ENCODE measurements at places on chromosomes 7 and 10.

DNA sequence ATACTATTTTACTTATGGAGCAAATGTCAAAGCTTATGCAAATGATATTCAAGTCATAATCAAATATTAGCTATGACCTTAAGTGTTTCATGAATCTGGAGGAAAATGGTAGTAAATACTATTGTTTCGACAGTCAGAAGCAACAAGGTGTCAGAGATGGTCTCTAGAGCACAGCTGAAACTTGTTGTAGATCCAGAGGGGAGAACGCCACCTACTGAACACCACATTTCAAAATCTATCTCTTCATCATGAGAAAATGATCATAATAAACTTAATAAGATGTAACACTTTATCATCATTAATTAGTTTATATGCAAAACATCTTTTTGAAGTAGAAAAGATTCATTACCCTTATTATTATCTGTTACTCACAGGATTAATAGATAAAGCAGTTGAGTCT, 418.7 kb downstream of the GATA3 start:
- DNase-seq = no peak

DNA sequence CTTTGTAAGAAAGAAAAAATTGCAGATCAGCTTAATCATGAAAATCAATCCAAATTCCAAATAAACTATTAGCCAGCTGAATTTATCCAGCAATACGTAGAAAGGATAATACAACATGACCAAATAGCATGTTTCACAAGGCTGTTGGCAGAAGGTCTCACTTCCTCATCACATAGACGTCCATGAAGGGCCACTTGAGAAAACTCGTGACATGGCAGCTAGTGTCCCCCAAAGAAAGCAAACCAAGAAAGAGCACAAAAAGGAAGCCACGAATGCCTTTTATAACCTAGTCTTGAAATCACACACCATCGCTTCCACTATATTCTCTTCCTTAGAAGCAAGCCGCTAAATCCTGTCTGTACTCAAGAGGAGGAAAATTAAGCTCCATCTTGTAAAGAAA, 105.6 kb upstream of the NRBF2 start:
- DNase-seq = no peak

GRCh38 chr10:75407713-75408508, 6.3 kb upstream of the ZNF503 start:
- no peak for DNase-seq

- no peak for DNase-seq
These were observed 2.8 kb downstream of the CAMK2G start for GRCh38 chr10:73871295-73872189.

DNA sequence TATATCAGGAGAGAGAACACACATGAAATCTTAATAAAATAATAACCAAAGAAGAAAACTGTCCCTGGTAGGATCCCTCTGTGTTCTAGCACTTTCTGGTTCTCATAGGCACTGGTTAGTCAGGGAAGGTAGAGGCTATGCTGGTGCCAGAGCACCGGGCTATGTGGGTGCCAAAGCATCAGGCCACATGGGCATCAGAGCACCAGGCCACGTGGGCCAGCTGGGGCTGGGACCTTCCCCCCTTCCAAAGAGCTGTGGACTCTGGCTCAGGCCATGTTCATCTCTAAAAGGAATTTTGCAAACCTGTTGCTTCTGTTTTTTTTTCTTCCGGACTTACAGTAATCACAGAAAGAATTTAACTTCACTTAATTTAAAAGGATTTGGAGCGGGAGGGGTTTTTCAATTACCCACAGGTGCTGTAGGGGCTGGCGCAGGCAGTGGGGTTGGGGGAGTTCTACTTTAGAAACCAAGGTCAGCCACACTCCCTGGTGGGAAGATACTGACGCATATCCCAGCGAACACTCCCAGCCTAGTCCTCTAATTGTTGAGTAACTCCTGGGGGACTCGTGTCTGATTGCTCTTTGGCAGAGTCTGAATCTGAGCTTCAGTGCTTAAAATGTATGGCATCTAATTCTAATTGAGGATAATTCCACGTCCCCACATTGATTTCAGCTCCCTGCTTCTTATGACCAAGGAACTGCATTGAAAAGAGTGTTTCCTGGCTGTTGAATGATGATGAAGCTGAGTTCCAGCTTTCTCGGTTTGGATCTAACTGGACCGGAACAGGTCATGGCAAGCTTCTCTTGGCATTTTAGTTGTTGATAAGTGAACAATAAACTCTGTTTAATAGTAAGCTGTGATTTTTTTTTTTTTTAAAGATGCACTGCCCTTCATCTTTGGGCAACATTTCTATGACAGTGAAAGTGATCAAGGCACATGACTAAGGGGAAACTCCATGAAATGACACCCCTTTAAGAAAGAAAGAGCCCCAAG, 110.7 kb upstream of the FZD8 start:
- no peak for DNase-seq

GRCh38 chr10:24505759-24506158, 217.9 kb downstream of the ARHGAP21 start:
- no peak for DNase-seq

DNA sequence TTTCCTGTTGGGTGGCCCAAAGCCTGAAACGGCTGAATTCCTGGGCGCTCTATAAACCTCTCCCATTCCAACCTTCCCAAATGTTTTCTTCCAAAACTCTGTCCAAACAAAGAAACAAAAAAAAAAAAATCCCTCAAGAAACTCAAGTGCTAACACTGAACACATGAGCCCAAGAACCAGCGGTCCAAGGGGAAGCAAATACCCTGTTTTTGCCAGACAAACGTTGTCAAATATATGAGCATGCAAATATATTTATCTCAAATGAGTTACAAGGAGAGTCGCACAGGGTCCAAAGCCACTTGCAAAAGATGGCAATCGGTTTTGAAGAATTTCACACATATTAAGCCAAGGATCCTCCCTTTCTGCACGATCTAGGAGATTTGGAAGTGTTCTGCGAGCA, 23.3 kb upstream of the EMX2 start:
- DNase-seq = no peak

All from activated T-helper 1 cell treated with anti-CD3 and anti-CD28 coated beads, Interleukin-2, amount 50 U/mL, for 16 hours (primary cell).